Stimulated activated CD8-positive, alpha-beta memory T cell treated with anti-CD3 and anti-CD28 coated beads, Interleukin-15, amount 100 ng/mL, for 1 hour (primary cell): ENCODE measurements at places on chromosomes 4 and X.
A peak's percentile ranks its signal among the peaks of the same experiment; 100 is the strongest.

GRCh38 chr4:96260064-96260682 is 420.3 kb downstream of the PDHA2 start:
- DNase-seq: no peak

- DNase-seq: no peak
These were observed 315.8 kb downstream of the STIM2 start for GRCh38 chr4:27176400-27176799.

DNA sequence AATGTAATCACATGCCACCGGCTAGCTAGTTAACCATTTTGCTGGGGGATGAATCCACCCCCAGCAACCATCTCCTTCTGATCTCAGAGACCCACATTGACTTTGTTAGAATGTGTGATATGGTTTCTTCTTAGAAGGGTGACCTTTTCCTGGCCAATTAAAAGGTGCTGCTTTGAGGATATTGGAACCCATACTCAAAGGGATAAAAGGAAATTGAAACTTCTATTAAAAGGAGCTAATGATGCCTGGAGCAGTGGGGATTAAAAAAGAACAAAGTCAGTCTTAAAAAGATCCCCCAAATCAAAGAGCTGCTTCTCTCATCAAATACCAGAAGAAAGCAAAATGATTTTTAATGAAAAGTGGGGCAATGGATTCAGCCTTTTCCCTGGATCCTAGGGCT is 214.1 kb downstream of the SHROOM3 start:
- no peak for DNase-seq

DNA sequence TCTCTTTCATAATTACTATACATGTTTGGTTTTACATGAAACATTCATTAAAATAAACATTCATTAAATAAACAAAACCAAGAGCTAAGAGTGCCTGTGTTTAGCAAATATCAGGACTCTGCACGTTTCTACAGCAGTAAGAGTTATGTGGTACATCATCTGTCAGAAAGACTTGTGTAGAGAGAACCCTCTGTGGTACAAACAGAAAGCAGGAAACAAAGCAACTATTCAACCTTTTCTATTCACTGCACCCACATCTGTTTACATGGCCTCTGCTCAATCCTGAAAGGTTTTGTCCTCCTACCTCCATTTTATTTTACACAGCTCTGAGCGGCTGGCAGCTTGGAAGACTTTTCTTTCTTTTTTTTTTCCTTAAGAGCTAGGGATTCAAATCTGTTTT is 90.7 kb upstream of the PCDH18 start:
- DNase-seq: no peak

DNA sequence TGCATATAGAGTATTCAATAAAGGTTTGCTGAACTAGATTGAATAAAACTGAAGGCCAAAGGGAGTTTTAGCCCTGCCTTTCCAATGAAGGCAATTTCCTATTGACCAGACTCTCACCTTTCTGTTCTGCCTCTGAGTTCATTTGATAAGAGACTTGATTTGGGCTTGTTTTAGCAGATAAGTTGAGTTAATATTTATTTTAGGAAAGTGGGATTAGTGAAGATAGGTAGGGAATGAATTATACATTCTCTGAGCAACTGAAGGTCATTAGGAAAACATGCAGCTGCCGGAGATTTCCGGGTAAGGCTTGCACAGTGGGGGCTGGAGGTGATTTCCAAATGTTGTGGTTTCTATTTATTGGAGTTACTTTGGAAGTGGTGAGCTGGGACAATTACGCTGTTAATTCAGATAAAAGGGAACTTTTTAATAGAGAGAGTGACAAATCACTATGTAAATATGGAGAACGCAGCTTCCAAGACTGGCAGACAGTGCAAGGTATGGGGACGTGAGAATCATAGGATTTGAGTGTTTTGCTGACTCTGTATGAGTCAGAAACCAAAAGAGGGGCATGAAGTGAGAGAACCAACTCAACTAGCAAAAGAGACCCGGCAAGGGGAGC is 553.6 kb upstream of the BOD1L1 start:
- no peak for DNase-seq

- no peak for DNase-seq
These were observed at the start of gene ODAPH for GRCh38 chr4:75555294-75556164. Gene ODAPH (plus strand): TSS chr4:75556066. CDS start chr4:75556083, 17 bp downstream.

DNA sequence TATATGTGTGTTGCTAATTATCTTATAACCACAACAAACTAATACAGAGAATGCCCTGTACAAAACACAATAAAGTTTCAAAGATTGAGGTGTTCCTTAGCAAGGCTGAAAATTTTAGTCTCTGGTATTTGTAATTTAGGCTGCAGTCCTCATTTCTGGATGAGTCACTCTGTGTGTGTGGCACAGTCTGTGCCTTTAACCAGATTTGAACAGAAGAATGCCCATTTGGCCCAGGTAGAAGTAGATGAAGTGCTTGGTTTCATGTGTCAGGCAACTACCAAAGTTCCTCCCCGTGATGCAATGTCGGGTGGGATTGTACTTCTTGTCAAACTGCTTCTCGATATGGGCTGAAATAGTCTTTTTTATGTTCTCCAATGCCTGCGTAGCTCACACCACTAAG is 91.6 kb upstream of the H2AZ1 start:
- DNase-seq: no peak

- DNase-seq: no peak
These were observed 4.6 kb upstream of the CCNG2 start for GRCh38 chr4:77152421-77152820.

DNA sequence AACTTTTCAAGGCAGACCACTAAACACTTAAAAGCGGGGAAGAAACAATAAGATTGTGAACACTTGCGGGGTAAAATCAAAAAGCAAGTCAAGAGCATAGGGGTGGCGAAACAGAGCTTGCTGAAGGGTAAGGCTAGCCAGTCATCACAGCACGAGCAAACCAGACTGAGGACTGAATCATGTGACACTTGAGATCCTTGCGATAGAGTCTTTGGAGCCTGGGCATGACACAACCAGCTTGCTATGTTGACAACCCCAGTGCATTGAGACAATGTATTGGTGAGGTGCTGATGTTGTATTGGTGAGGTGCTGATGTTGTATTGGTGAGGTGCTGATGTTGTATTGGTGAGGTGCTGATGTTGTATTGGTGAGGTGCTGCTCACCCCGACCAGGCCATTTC is 72.3 kb downstream of the SLIT2 start:
- no peak for DNase-seq

- DNase-seq: no peak
These were observed 20.9 kb upstream of the XPNPEP2 start for GRCh38 chrX:129717892-129718291.

DNA sequence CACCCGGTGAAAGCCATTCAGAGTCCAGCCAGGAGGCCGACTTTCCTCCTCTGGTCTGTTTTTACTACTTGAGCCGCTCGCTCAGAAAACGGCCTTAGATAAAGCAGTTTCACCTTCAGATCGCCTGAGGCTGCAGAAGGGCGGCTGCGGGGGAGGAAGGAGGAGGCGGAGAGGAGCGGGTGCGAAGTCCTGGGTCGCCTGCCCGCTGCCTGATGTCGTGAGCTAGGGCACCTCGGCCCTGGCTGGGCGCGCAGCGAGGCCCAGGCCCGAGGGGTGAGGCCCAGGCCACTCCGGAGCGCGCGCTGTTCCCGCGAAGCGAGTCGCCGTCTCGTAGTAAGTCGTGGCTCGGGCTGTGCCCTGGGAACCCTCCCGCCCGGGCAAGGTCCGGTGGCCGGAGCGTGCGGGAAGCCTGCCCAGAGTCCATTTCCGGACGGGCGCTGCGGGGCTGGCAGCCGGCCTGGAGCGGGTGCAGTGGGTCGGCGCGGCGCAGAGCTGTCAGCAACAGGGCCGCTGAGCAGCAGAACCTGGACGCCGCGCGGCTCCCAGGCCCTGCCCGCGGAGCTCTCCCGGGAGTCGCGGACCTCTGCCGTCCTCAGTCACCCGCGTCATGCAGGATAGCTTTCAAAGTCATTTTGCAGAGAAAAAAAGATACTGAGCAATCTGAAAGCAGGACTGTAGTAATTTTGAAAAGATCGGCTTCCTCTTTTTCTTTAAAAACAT is 18.6 kb downstream of the TRIM2 start:
- DNase-seq: no peak

GRCh38 chr4:1048773-1049590 is 37.6 kb downstream of the FGFRL1 start:
- no peak for DNase-seq

DNA sequence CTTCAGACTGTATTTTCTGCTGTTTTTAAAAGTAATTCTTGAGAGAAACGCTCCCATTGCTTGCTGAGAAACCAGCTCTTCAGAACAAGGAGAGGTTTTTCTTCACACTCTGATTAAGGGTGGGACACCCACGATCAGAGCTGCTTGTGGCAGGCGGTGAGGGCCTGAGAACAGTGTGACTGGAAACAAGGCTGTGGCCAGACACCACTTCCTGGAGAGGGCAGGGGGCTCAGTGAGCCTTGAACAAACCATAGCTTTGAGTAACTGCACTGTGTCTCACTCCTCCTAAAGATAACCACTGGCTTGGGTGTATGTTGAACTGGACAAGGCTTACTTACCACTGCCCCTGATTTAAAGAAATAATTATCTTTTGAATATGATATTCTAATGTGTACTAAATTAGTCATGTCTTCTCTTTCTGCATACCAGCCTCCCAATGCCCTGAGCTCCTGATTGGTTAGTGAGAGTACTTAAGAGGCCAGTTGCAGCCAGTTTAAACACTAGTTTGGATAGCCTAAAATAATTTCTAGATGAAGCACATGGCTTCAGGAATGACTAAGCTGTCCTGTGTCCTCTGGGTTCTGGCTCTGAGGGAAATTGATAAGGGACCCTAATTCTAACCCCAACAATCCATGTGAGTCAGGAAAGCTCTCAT is 3.7 kb upstream of the GPR82 start:
- peak; percentile 18 for DNase-seq

DNA sequence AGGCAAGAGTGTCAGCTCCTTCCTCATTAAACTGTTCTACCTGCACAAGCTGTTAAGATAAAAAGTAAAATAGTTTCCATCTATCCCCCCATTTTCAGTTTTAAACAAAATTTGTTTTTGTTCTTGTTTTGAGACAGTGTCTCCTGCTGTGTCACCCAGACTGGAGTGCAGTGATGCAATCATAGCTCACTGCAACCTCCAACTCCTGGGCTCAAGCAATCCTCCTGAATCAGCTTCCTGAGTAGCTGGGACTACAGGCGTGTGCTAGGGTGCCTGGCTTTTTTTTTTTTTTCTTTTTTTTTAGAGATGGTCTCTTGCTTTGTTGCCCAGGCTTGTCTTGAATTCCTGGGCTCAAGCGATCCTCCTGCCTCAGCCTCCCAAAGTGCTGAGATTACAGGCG is 105.4 kb downstream of the HS6ST2 start:
- no peak for DNase-seq

- DNase-seq: no peak
These were observed 252.7 kb upstream of the JADE1 start for GRCh38 chr4:128556756-128557155.

GRCh38 chr4:14157262-14157661 is 529.7 kb upstream of the BOD1L1 start:
- DNase-seq: no peak

DNA sequence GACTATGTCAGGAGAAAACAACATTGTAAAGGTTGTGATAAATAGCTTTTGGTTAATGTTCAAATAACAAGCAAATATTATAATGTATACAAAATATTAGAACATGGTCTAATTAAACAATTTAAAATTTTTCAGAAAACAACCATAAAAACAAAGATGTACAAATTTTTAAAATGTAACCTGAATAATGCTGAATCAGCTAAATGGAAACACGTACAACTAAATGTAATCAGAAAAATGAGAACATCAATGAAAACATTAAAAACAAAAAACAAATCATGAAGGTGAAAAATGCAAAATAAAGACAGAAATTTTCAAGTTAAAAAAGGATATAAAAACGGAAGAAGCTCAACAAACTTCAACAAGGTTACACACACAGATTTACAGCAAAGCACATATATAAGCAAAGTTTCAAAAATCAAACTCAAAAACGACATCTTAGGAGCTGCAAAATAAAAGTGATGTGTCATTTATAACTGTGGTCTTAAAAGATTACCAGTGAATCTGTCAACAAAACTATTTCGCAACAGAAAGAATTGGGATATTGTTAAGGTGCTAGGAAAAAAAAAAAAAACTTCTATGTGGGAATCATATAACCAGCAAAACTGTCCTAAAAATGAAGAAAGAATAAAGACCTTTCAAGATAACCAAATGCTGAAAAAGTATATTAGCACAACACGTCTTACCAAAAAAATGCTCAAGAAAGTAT is 31.8 kb downstream of the ZNF732 start:
- no peak for DNase-seq

DNA sequence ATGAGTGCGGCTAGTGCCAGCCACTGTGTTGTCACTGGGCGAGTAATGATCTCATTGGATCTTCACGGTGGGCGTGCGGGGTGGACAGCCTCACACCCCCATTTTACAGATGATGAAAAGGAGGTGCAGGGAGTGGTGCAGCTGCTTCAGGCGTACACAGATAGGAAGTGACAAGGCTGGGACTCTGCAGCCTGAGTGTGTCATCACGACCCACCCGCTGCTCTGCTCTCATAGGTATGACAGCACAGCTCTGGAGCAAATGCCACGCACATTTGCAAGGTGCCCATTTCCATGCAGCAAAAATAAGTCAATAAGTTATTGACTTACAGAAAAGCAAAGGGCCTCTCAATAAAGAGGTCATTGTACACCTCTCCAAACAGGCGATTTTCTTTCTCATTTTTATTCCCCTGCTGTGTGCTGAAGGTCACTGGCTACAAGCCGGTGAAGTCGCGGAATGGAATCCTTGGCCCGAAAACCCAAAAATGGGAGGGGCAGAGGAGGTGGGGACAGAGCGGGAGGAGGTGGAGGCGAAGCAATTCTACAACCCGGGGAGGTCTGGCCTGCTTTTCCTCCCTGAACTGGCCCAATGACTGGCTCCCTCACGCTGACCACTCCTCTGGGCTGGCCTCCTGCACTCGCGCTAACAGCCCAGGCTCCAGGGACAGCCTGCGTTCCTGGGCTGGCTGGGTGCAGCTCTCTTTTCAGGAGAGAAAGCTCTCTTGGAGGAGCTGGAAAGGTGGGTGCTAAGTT is at the start of gene SOD3:
TSS of gene SOD3 (plus strand) at position 658 of the 750 bp plus-strand sequence. CDS start 3,949 bp downstream, outside the sequence.
- no peak for DNase-seq

- no peak for DNase-seq
These were observed 228.0 kb downstream of the RASL11B start for GRCh38 chr4:53089936-53090729.

DNA sequence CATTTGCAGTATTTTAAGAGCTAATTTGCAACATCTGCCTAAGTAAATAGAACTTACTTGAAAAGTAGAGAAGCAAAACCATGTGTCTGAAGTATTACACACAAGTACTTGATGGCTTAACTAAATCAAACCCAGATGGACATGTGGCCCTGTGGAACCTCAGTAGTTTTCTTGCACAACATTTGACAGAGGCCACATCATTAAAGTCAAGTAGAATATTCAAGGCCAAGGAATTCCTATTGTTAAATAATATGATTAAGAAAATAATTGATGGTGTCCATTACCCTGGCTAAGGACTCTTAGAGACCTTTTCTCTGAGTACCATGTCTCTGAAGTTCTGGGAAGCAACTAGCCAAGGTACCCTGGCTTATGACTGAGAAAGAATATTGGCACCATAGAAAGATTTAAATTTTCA is 135.4 kb upstream of the OTUD4 start:
- DNase-seq: no peak

GRCh38 chr4:68175562-68176155 is 46.0 kb upstream of the TMPRSS11F start:
- no peak for DNase-seq

- no peak for DNase-seq
These were observed 9.6 kb upstream of the INTU start for GRCh38 chr4:127622921-127623796.
